ENCODE measurements at places on chromosomes 4 and X.

- no peak for DNase-seq
Observed at GRCh38 chrX:119989905-119990555, 46.5 kb upstream of the NKAP start.

GRCh38 chr4:25621027-25621930 is 34.4 kb upstream of the SLC34A2 start:
- no peak for DNase-seq

DNA sequence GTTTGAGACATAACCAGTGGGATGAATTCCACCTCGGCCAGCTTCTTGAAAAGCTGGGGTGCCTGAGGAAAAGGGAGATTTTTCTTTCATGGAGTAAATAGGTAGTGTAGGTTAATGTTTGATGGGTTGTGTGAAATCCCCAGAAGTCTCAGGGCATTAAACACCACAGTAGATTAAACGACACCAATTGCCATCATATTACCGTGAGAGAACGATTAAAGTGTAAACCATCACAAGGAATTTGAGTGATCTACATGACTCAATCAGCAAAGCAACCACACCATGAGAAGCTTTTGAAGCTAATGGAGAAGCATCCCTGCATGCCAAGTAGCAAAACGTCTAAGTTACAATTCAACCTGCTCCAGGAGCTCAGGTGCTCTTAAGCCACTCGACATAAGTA is 322.5 kb upstream of the GATB start:
- DNase-seq: no peak

- no peak for DNase-seq
Observed at GRCh38 chr4:16199093-16199492, 27.2 kb downstream of the TAPT1 start.

- DNase-seq: no peak
Observed at GRCh38 chr4:25651682-25652081, 4.0 kb upstream of the SLC34A2 start.

DNA sequence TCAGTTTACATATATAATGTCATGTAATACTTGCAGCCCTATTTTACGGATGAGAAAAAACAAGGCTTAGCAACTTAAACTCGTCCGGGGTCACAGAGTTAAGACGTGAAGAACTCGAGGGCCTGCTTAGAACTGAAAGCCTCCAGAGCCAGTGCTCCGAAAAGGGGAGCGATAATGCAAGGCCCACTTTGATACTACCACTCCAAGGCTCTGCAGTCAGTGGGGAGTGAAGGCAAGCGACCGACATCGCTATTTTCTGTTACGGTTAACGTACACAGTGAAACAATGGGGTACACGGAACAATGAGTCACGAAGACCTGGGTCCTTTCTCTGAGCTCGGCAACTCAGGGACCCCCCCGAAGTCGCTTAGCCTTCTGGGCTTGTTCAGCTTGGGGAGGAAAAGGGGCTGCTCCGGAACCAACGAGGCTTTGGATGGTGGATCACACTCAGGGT is 965 bp downstream of the PPA2 start:
- DNase-seq: no peak

DNA sequence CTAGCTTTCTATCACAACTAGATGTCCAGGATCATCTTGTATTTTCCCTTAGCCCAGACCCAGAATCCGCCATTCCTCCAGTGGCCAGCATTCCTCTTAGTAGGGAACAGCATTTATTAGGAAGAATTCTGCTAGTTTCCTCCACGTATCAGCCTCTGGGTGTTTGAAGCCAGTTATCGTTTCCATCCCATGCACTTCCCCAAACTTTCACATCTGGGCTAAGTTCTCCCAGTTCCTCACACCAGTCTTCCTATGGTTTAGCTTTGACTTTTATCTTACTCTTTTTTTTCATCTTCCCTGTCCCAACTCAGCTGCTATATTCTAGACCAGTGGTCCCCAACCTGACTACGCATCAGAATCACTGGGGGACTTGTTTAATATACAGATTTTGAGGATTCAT is 53.5 kb upstream of the PRSS48 start:
- no peak for DNase-seq

DNA sequence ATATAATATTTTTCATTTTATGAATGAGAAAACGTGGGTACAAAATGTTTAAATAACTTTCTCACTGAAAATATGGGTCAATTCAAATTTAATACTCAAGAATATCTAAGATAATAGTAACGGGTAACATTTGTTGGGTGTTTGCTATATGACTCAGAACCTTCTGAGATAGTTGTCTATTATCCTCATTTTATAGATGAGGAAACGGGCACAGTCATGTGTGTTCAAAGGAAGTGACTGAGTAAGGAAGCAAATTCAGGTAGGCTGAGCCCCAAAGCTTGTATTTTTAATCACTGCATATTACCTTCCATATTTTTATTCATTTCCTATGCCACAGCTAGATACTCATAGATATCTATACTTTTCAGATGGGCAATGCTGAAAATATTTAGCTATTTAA is 12.2 kb upstream of the CAMK2D start:
- DNase-seq: no peak

- DNase-seq: no peak
Observed at GRCh38 chrX:49287665-49288064, 15.8 kb upstream of the GAGE10 start.

DNA sequence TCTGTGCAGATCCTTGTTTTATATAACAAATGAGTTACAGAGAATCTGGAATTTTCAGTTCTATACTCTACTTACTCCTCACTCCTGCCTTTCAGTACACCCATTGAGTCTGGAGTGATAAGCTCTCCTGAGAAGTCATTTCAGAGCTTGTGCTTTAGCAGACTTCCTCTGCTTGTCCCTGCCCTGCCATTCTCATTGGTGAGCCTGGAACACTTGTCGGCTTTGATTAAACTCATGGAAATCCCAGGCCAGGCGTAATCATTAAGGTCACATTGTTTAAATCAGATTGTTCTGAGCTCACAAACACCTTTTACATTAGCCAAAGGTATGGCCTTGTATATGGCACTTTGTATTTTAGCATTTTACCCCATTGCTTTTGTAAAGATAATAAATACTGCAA is 102.7 kb downstream of the CNKSR2 start:
- DNase-seq: no peak

GRCh38 chr4:161949946-161950725 is 213.7 kb downstream of the FSTL5 start:
- no peak for DNase-seq

GRCh38 chrX:8870411-8870810 is 69.2 kb upstream of the FAM9A start:
- DNase-seq: no peak

GRCh38 chrX:129802863-129803262 is 23.1 kb downstream of the SASH3 start:
- DNase-seq: no peak

GRCh38 chr4:183873409-183874185 is 31.5 kb upstream of the STOX2 start:
- no peak for DNase-seq

GRCh38 chr4:90572996-90573395 is 445.8 kb downstream of the CCSER1 start:
- no peak for DNase-seq

- DNase-seq: no peak
Observed at GRCh38 chrX:103742339-103742738, 31.6 kb downstream of the TMEM31 start.

GRCh38 chr4:27844376-27844775 is 983.7 kb downstream of the STIM2 start:
- no peak for DNase-seq

DNA sequence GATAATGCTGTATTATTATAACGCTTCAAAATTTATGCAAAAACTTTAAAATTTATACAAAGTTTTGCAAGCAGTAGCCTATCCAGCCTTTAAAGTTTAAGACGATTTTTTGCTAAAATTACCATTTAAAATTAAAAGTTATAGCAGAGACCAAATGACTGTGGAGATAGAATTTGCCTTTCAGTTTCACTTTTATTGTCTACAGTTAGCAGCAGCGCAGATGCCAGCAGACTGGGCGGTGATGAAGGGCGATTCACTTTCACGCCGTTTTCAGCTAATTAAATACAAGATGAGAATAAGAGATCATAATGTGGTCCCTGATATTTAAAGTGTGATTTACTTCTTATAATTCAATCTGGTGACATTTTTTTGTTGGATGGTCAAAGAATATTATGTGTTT is 1381.5 kb upstream of the ADGRL3 start:
- DNase-seq: no peak

- DNase-seq: no peak
Observed at GRCh38 chr4:47570816-47571215, 85.7 kb downstream of the ATP10D start.

DNA sequence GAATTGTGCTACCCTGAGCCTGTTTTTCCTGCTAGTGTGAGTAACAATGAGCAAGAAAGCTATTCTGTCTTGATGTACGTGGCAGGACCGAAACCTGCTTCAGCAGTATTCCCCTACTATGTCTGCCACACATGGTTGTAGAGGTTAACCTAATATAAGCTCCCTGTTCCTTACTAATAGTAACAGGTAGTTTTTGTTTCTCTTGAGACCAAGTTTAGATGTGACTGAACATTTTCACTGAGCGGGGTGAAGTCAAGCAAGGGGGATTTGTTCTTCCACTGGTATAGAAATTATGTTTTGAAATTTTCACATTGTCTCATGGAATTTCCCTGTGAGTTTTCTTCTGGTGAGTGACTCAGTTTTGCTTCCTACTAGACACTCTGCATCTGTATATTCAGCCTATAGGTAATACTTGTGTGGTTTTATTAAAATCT is 37.3 kb downstream of the RRAGB start:
- no peak for DNase-seq

- DNase-seq: no peak
Observed at GRCh38 chrX:49176421-49177326, 5.0 kb downstream of the PLP2 start.

DNA sequence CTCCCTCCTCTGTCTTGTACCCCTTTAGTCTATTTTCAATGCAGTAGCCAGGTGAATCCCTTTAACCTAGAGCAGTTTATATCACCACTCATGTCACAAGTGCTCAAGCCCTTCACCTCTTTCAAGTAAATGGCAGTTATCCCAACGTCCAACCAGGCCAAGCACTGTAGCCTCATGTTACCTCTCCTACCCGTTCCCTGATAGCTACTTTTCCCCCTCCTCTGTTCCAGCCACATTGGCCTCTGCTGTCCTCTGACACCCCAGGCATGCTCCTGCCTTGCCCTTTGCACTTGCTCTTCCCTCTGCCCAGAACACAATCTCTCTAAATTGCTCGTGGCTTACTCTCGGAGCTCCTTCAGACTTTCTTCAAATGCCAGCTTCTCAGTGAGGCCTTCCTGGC is 15.2 kb downstream of the GUCY1B1 start:
- no peak for DNase-seq

GRCh38 chrX:7943600-7944245 is 16.5 kb upstream of the PNPLA4 start:
- no peak for DNase-seq

- DNase-seq: no peak
Observed at GRCh38 chrX:152989292-152989658, 4.6 kb downstream of the PNMA5 start.

GRCh38 chr4:14829795-14830194 is 172.5 kb upstream of the CPEB2 start:
- no peak for DNase-seq

GRCh38 chrX:53262918-53263394 is 18.4 kb downstream of the IQSEC2 start:
- DNase-seq: no peak

- DNase-seq: no peak
Observed at GRCh38 chr4:11635342-11635741, 206.6 kb upstream of the HS3ST1 start.

- DNase-seq: no peak
Observed at GRCh38 chr4:80913381-80913780, 117.1 kb upstream of the BMP3 start.

GRCh38 chrX:7680181-7680580 is 162.8 kb upstream of the VCX start:
- no peak for DNase-seq

GRCh38 chrX:22150371-22150770 is 118.2 kb downstream of the PHEX start:
- no peak for DNase-seq

- no peak for DNase-seq
Observed at GRCh38 chr4:61741327-61742096, 541.4 kb downstream of the ADGRL3 start.

GRCh38 chr4:162891788-162892707 is 274.6 kb downstream of the NAF1 start:
- DNase-seq: no peak

DNA sequence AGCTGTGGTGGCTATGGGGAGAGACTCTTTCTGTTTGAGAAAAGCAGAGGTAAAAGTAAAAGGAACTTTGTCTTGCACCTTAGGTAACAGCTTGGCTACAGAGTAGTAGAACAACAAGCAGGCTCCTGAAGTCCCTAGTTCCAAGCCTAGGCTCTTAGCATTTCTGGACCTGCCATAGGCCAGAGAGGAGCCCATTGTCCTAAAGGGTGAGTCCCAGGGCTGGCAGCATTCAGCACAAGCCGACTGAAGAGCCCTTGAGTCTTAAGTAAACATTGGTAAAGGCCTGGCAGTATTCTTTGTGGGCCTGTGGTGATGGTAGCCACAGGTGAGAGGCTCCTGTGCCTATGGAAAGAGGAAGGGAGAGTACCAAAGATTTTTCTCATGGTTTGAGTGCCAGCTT is 38.2 kb downstream of the CSN3 start:
- DNase-seq: no peak

DNA sequence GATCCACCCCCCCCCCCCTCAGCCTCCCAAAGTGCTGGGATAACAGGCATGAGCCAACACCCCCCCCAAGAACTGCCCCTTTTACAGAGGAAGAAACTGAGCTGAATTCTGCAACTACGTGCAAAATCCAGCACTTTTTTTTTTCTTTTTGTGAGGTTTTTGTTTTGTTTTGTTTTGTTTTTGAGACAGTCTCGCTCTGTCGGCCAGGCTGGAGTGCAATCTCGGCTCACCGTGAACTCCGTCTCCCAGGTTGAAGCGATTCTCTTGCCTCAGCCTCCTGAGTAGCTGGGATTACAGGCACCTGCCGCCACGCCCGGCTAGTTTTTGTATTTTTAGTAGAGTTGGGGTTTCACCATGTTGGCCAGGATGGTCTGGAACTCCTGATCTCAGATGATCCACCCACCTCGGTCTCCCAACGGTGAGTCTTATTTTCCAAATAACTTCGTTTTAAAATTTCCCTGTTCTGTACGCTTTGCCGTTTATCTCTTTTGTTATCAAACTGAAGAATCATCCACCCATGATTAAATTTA is 4.9 kb downstream of the CRLF2 start:
- no peak for DNase-seq

DNA sequence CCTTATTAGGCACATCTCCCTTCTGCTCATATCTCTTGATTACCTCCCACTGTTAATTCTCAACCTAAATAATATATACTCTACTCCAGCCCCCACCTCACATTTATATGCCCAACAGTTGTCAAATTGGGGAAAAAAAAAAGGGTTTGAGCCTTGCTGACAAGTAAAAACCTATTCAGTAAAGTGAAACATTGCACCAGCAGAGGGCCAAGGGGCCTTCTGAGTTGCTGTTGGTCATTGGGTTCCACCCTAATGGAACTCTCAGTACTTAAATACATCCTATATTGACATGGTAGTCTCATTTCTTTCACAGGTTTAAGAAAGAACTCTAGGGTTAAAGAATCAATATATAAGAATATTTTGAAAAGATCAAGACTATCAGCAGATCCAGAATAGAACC is 362.2 kb downstream of the SMARCA1 start:
- no peak for DNase-seq
